ENCODE measurements at places on chromosomes 11 and 22. TPM values are rescaled to one million over a fixed set of nuclear protein-coding genes. Genes with fewer than 3 reads are reported as not detected.

Gene SCGB2A2
- not detected for total RNA-seq

Gene OR5M3
- total RNA-seq = not detected

Gene SCGB1C1
- total RNA-seq = not detected

Gene OR51B4
- total RNA-seq = not detected

Gene CSNK2A3
- 9.1 TPM for total RNA-seq

Gene CRYBA4
- not detected for total RNA-seq

Gene TEX12
- total RNA-seq = 1.2 TPM

Gene MS4A15
- not detected for total RNA-seq

Gene PTPN5
- 123 TPM for total RNA-seq

Gene TRIM51
- total RNA-seq = not detected

Gene MRTFA
- total RNA-seq = 67.1 TPM

Gene TSSK2
- not detected for total RNA-seq

Gene CDK2AP2
- total RNA-seq = 25.7 TPM

Gene CRYBB3
- not detected for total RNA-seq

Gene MYO7A
- 13.0 TPM for total RNA-seq

Gene C11orf42
- total RNA-seq = not detected

All from dorsolateral prefrontal cortex (tissue), 122 donors.